Stimulated activated CD8-positive, alpha-beta memory T cell treated with anti-CD3 and anti-CD28 coated beads, Interleukin-4, amount 100 ng/mL, for 1 hour (primary cell): ENCODE measurements at places on chromosomes 2 and 18.

- DNase-seq: no peak
Observed at GRCh38 chr18:21904856-21905255, 164.3 kb downstream of the MIB1 start.

GRCh38 chr18:64713284-64713683, 564.4 kb upstream of the LINC00305 start:
- DNase-seq: no peak

DNA sequence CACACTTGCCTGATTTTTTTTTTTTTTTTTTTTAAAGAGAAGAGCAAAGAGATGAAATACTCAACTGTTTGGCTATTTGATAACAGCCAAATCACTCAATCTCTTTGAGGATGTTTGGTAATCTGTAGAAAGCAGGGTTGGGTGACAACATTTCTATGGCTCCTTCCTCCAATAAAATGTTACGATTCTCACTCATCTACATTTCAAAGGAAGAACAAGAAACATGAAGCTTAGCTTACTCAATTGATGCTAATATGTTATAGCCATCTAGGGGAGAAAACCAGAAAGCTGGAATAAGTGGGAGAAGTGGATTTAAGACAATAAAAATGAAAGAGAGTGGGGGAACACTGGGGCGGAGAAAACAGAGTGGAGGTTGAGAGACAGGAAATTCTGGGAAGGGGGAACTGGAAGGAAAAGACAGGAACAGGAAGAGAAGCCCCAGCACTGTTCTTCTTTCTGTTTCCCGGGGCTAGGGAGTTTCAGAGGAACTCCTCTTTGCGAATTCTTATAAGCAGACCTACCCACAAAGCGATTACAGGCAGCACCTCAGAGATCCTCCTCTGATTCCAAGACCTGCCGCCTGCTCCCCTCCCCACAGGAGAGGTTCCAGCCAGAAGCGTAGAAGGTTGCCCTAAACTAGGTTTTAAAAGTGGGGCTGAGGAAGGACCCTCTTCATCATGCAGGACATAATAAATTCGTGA, 13.3 kb downstream of the ST3GAL5 start:
- DNase-seq: no peak

GRCh38 chr18:76126327-76126726, 368.7 kb downstream of the ZNF516 start:
- no peak for DNase-seq

DNA sequence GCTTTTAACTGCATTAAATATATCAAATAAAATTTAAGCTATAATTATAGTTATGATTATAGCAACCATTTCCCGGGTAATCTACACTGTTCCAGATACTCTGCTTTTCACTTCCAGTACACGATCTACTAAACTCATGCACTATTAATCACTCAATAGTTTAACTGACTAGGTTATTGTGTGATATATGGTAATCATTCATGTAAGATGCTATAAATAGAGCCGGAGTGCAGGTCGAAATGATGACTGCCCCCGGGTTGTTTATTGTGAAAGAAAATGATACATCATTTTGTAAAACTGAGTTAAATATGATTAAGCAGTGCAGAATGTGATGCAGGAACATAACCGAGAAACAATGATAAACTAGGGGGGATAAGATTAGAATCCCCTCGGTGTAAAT, 434.6 kb upstream of the DSEL start:
- DNase-seq: no peak

DNA sequence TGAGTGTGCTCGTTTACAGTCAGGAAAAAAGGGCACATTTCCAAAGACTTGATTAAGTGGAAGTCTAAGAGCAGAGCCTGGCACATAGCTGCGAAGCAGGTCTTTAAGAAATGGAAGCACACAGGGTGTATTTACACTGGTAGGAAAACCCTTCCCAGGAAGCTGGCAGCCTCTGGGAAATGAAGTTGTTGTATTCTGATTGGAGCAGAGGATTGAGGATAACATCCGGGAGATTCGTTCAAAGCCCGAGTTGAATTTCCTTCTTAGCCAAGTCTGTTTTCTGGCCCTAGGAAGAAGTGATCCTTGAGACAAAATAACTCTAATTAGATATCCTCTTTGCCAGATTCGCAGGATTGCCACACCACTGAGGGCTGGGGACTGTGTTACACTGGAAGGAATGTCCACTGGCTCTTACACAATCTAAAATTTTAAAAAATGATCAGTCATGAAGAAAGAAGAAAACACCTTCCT, 75.9 kb downstream of the ITGB1BP1 start:
- DNase-seq: no peak

- DNase-seq: no peak
Observed at GRCh38 chr2:45683292-45683691, 31.8 kb downstream of the PRKCE start.

- no peak for DNase-seq
Observed at GRCh38 chr2:56713161-56713676, 529.4 kb downstream of the CCDC85A start.

GRCh38 chr2:40129725-40130124, 322.2 kb downstream of the SLC8A1 start:
- DNase-seq: no peak

GRCh38 chr2:203347375-203347774, 19.2 kb downstream of the ABI2 start:
- DNase-seq: no peak
